ENCODE measurements at places on chromosomes 2 and 18.
A peak's percentile ranks its signal among the peaks of the same experiment; 100 is the strongest.

- DNase-seq = no peak
These were observed 214.7 kb downstream of the CYP26B1 start for GRCh38 chr2:71932780-71933466.

DNA sequence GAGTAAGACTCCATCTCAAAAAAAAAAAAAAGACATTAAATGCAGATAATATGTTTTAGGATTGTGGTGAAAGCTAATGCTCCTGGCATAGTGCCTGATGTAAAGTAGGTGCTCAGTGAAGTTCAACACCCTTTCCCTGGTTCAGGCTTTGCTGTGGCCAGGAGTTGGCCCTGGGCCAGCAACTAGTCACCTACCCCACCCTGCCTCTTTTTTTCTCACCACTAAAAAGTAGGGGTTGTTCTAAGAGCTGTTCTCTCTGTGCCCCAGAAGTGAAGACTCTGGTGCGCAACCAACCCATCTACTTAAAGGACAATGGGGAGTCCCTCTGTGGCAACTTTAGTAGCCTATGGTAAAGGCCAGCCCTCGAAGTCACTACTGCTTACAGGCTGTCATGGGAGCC, 75.9 kb downstream of the DNMT3A start:
- DNase-seq = no peak

- DNase-seq = no peak
These were observed 94.8 kb downstream of the INHBB start for GRCh38 chr2:120440521-120441350.

GRCh38 chr2:198478361-198478760, 674.0 kb downstream of the PLCL1 start:
- DNase-seq = no peak

DNA sequence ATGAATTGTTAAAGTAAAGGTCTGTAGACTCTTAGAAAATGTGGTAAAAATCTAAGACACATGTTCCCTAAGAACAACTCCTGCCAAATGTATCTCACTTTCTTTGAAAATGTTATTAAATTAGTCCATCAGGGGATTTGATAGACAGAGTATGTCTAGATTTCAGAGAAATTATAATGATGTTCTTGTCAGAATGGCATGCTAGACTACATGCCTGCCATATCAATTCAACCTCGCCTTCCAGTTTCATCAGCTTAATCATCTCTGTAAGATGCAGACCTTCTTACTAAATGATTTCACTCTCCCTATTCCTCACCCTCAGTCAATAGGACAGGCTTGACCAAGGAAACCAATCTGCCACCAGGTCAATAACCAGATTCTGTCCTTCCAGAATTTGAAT, 368.4 kb downstream of the TXNL1 start:
- DNase-seq = no peak

GRCh38 chr2:207260947-207261346, 95.2 kb upstream of the KLF7 start:
- no peak for DNase-seq

DNA sequence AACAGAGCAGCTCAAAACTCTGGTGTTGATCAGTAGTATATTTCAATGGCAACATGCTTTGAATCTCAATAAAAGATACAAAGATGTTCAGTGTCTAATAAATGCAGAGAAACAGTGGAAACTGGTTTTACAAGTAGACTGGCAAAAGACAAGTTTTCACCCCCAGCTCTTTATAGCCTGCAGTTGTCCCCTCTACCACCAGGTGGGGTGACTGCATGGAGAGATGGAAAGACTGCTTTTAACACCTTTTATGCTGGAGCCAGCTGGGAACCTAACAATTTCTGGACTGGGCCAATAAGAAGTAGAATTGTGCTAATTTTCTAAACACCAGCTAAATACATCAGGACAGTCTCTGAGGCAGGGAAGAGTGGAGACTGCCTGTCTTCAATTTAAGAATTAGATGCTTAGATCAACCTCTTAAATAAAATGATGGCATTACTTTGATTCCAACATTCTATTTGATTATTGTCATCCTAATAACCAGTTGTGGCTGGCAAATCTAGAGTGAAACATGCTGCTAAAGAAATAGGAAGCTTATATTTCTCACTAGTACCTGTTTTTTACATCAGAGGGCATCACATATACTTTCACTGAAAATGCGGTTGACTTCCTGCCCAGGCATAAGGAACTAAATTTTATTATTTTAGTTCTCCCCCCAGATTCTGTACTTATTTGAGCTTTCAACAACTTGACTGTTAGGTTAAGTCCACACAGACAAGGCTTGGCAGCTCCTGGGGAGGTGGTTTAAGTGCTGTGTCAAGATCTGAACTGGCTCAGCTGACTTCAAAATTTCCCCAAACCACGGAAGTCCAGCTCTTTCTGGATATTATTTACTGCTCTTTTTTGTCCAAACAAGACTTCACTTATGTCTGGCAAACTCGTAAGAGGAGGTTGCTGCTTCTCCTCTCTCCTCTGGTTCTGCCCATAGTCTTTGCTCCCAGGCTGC, 140.5 kb downstream of the TPGS2 start:
- peak; percentile 69 for DNase-seq

- DNase-seq = no peak
These were observed 71.2 kb upstream of the FOSL2 start for GRCh38 chr2:28321426-28321825.

GRCh38 chr2:210169516-210170195, 1.6 kb downstream of the KANSL1L start:
- DNase-seq = no peak

DNA sequence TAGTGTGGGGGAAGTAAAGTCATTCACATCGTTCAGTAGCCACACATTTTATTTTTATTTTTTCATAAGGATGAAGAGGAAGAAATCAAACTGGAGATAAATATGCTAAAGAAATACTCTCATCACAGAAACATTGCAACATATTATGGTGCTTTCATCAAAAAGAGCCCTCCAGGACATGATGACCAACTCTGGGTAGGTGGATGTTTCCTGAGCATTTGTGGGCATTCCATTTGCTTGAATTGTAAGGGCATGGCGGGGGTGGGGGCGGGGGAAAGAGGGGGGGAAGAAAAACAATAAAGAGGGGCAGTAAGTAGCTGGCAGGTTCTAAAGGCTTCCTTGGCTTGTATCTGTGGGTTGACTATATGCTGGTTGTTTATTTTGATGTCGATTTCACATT, 126.4 kb downstream of the MAP4K4 start:
- DNase-seq = no peak
